ENCODE measurements at places on chromosomes 5 and 9.

DNA sequence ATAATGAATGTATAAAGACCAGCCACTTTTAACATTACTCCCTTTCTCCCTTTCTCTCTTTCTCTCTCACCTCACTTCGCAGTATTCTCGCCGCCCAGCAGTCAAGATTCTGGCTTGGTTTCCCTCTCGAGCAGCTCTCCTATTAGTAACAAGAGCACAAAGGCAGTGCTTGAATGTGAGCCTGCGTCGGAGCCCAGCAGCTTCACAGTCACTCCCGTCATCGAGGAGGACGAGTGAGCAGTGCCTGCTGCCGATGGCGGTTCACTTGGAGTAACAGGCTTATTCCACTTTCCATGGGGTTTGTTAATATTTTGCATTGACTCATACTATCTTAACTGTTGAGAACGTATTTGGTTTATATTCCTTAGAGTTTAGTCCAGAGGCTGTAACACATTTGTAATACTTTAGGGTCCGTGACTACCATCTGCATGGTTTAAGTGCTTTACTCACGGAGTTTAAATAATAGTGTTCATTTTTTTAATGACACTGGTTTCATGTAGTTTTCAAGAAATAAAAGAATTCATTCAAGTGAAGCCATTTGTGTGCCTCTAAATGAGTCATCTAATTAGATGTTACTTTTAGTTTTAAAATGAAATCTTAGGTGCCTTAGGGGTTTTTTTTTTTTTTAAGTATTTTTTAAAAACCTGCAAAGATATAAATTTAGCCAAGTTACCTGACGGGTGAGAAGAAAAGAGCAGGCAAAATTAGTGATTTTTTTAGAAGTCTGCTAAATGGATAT lies 8.4 kb upstream of the DMRT3 start:
- DNase-seq = peak; percentile 21

DNA sequence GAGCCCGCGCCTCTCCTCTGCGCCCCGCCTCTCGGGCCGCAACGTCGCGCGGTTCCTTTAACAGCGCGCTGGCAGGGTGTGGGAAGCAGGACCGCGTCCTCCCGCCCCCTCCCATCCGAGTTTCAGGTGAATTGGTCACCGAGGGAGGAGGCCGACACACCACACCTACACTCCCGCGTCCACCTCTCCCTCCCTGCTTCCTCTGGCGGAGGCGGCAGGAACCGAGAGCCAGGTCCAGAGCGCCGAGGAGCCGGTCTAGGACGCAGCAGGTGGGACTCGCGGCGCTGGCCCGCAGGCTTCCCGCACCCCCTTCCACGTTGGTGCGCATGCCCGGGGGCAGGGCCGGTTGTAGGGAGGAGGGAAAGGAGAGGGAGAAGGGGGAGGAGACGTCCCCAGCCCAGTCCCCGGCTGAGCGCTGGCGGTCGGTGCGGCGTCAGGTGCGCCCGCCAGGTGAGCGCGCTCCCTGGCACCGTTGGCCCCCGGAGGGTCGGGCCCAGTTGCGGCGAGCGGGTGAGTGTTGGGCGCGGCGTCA lies at the start of gene OCLN:
OCLN (plus strand) TSS at position 400 of the 532 bp plus-strand sequence. CDS start 11,455 bp downstream, outside the sequence.
- DNase-seq = no peak

- DNase-seq = no peak
Observed at GRCh38 chr5:176133877-176134276, 104.3 kb upstream of the SIMC1 start.

DNA sequence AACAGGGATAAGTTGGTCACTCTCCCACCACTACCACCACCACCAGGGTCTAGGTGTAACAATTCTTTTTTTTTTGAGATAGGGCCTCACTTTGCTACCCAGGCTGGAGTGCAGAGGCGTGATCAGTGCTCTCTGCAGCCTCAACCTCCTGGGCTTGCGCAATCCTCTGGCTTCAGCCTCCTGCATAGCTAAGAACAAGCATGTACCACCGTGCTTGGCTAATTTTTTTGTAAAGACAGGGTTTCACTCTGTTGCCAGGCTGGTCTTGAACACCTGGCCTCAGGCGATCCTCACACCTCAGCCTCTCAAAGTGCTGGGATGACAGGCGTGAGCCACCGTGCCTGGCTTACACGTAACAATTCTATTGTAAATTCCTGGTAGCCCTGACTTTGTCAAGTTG lies 27.5 kb downstream of the CORO2A start:
- no peak for DNase-seq

DNA sequence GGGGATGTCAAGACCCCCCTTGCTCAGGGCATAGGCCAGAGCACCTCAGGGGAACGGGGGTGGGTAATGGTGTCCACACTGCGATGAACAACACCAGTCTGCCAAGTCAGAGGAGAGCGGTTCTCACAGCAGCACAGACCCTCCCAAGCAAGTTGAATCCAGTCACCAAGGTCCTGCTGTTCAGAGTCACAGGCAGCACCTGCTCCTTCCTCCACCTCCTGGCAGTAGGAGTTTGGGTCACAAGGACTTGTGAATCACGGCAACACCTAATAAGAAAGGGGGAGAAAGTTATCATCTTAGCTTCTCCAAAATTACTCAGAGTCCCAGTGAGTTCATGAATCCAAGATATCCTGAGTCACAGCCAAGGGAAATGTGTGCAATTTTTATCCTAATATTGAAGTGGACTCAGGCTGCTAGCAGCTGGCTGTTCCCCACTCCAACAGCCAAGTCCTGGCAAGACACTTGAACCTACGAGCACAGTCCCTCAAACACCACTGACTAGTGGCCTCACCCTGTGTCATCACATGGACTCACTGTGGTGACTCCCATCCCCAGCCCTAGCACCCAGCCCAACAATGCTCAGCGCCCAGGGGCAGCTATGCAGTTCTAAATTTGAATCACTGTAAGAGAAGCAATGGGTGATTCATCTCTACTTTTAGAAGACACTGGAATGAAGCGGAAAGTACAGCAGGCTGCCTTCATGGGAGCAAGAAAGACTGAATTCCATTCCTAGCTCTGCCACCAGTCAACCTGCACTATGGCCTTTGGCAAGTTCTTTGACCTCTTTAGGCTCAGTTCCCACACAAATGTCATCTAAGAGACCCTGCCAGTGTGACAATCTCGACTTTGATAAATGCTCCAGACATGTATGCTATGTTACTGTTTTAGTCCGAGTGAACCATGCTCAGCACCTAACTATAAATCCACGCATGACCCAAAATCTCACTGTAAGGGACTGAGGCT lies 113.7 kb downstream of the KLHL3 start:
- no peak for DNase-seq

GRCh38 chr5:81739291-81739690 lies 11.6 kb downstream of the SSBP2 start:
- DNase-seq = no peak

GRCh38 chr9:36560771-36561170 lies 11.9 kb upstream of the MELK start:
- no peak for DNase-seq

DNA sequence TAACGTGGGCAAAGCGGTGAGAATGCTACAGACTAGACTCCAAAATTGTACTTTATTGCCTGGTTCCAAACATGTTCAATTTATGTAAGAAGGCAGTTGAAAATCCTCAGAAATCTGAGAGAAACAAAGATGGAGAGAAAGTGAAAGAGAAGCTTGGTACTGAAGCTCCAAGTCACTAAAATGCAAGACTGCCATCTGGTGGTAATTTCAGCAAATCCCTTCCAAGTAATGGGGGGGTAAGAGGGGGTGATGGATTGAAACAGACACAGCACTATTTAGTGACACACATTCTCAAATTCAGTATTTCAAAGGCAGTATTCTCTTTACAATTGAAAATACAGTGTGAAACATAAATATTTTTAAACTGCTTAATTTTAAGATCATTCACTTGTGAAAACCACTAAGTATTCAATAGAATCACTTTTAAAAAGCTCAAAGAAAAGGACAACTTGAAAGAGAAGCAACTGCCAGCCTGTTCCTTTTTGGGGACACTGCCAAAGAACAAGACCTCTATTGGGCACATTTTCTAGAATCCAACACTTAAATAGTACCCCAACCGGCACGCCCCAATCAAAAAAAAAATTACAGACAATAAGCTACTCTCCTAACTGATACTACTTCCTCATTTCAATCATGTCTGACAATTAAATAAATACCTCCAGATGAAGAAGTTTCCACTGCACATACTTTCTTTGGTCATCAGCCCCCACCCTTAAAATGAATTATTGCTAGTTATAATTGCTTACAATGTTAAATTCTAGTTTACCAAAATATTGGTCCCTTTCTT lies 131.5 kb downstream of the AGTPBP1 start:
- peak; percentile 90 for DNase-seq

DNA sequence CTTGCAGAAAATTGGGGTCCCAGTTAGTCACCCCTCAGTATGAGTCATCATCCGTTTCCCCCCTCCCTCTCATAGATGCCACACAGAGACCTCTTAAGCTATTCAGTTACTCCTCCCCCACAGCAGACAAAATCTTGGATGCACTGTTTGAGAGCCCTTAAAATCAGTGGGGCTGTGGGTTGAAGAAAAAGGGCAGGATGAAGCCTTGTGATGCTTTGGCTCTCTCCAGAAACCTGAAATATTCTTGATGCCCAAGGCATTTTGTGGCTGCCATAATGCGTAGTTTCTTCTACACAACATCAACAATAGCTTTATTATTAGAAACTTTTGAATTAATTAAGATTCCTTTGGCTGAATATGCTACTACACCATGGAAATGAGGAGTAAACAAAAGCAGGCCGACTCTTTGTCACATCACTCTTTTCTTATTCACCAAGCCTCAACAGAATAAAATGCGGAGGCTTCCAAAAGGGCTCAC lies 133.8 kb downstream of the MRPS30 start:
- peak; percentile 66 for DNase-seq

DNA sequence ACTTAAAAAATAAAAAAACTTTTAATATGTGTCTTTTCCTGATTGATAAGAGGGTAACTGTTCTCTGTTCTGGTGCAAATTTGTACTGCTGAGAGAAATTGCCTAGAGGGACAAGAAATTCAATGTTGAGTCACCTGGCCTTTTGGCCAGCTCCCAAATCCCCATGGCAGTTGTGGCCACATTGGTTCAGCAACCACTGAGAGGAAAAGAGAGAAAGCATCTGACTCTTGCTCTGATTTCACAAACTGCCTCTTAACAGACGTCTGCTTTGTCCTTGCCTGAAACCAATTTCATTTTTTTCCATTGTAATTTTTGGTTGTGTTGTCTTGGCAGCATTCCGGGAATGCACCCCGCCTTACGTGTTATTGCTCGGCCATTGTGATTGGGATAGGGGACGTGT lies 42.4 kb downstream of the NTRK2 start:
- DNase-seq = peak; percentile 83

GRCh38 chr9:93345643-93346230 lies 105.7 kb upstream of the FAM120A start:
- DNase-seq = no peak

- DNase-seq = no peak
Observed at GRCh38 chr9:18726546-18726945, 252.6 kb downstream of the ADAMTSL1 start.

- no peak for DNase-seq
Observed at GRCh38 chr5:172076761-172077244, 70.4 kb upstream of the FBXW11 start.

- DNase-seq = no peak
Observed at GRCh38 chr5:55218967-55219366, 8.1 kb downstream of the MCIDAS start.

DNA sequence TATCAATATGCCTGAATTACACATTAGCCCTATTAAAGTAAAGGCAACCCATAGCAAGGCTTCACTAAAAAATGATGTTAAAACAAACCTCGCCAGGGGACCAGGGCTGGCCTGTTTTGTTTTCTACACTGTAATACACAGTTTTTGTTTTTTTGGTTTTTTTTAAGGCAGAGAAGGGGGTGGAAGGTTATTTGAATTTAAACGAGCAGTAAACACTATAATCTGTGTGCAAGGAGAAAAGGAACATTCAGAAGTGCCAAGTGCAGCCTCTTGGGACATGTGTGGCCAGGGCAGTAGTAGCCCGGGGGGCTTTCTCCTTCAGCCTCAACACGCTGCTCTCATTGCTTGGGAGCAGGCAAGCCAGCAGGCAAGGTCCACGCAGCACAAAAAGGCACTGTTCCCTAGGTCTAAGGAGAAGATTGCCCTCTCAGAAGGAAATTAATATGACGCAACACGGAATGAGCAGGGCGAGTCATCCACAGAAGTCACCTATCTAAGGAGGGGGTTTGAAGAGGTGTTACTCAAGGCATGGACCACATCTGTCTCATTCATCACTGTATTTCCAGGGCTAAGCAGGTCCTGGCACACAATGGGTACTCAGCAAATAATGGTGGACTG lies 16.2 kb downstream of the SIL1 start:
- peak; percentile 91 for DNase-seq

DNA sequence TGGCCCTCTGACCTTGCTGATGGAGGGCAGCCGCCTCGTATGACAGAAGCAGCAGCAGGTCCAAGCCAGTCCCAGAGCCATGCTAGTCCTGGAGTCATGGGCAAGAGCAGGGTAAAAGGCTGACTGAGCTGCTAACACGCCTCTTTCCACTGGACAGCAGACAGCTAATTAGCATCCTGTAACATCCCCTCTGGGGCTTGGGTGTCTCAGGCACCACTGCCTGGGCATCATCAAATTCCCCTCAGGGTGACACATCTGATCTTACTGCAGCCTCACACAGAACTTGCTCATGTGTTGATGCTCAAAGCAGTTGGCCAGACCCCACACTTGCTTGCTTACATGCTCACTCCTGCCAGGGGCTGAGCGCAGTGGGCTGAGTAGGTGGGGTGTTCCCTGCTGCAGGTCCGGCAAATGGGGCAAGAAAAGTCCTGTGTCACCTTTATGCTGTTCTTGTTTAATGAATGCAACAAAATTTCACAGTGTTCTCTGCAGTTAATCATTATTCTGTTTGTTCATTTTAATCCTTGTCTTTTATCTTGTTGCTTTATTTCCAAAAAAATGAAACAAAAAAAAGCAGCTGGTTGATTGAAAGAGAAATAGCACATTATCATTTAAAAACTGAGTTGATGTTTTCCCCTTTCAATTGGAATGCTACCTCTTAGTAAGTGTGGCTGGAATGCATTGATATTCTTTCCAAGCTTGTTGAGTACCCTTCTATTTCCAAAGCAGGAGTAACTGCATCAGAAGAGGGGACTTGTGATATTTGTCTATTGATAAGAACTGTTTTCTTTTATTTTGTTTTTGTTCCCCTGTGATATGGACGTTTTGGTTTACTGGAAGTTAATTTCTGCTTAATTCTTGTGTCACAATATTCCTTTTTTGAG lies 254.1 kb downstream of the CDH18 start:
- no peak for DNase-seq

GRCh38 chr5:32410630-32411029 lies 33.9 kb downstream of the ZFR start:
- no peak for DNase-seq

- peak; percentile 97 for DNase-seq
Observed at GRCh38 chr9:35945341-35946018, 12.5 kb downstream of the OR2S2 start.

DNA sequence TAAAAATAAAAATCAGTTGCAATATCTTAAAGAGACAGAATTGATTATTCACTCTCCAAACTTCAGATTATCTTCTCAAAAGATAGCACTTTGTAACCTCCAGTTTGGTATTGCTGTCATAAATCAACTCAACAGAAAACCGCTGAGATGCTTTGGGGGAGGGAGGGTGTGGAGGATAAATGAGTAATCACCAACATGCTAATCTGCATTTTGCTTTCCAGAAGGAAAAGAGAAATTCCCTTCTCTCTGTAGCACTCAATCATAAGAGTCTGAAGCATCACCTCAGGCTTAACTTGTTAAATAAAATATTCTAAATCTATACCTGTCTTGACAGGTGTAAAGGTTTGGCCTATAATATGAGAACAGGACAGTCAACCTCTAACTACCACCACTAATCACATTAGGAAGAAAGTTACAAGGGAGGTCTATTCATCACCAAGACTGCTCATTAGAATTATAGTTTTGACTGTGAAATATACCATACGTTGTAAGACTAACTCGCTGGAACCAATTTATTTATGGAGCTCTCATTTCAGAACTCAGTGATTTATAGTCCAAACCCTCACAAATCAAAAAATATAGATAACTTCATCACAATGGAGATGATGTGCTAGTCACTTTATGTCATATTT lies 89.0 kb downstream of the PIK3R1 start:
- DNase-seq = no peak
